ENCODE measurements at places on chromosomes 16 and 17.

GRCh38 chr17:82962163-82962720 lies 117.2 kb upstream of the METRNL start:
- DNase-seq = no peak

DNA sequence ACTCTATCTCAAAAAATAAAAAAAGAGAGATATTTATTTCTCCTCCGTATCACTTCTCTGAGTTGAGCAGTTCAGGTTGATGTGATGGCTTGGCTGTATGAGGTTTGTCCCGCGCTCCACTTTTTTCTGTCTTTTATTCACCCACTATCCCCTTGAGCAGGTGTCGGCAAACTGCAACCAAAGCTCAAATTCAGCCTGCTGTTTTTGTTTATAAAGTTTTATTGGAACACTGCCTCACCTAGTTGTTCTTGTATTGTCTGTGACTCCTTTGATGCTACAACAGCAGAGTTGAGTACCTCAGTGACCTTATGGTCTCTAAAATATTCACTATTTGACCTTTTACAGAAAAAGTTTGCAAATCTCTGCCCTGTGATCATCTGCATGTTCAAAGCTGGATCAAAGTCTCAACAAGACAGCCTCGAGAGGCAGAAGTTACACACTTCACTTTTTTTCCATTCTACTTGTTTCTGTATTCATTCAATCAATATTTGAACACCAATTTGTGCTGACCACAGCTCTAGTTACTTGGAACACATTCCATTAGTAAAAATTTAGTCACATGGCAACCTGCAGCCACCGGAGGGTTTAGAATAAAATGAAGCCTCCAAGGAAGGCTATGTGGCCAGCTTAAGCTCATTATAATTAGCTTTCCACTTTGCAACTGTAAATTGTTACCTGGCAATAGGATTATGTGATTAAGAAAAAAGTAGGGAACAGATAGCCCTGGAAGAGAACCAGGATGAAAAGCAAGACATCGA lies 945.8 kb downstream of the KCNJ2 start:
- no peak for DNase-seq

GRCh38 chr16:30472328-30472942 lies at the start of gene ITGAL:
Gene ITGAL (plus strand): TSS chr16:30472742. CDS start chr16:30472838, 96 bp downstream.
- no peak for DNase-seq

GRCh38 chr16:6012716-6013115 lies 915.1 kb upstream of the EEF2KMT start:
- DNase-seq = no peak

DNA sequence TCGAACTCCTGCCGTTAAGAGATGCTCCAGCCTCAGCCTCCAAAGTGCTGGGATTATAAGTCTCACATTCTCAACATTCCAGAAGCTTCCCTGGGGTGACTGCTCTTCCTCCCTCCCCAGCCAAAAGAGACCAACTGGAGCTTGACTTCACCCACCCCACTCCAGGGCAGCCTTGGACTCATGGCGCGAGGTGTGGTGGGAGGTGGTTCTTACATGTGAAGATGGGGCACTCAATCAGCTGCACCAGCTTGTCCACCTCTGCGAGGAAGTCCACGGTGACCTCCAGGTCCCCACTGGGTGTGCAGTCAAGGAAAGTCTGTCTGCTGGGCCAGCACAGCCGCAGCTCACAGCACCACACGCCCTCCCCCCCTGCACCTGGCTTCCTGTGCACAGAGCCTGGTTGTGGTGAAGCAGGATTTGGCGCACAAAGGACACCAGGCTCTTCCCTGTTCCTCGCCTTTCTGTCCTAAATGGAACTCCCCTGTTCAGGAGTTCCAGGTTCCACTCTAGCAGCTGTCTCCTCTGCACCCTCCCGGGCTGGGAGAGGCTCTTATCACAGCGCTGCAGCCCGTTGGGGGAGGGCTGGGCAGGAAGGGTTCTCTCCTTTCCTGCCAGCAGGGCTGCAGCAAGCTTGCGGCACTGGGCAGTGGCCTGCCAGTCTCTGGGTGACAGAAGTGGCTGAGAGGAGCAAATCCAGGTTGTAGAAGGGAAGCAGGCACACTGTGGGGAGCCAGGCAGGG lies 9.6 kb upstream of the MTSS2 start:
- no peak for DNase-seq

- no peak for DNase-seq
Measured at GRCh38 chr17:78095035-78095434, 33.5 kb downstream of the TMC6 start.

GRCh38 chr17:41082626-41083025 lies 1.3 kb upstream of the KRTAP4-7 start:
- no peak for DNase-seq

DNA sequence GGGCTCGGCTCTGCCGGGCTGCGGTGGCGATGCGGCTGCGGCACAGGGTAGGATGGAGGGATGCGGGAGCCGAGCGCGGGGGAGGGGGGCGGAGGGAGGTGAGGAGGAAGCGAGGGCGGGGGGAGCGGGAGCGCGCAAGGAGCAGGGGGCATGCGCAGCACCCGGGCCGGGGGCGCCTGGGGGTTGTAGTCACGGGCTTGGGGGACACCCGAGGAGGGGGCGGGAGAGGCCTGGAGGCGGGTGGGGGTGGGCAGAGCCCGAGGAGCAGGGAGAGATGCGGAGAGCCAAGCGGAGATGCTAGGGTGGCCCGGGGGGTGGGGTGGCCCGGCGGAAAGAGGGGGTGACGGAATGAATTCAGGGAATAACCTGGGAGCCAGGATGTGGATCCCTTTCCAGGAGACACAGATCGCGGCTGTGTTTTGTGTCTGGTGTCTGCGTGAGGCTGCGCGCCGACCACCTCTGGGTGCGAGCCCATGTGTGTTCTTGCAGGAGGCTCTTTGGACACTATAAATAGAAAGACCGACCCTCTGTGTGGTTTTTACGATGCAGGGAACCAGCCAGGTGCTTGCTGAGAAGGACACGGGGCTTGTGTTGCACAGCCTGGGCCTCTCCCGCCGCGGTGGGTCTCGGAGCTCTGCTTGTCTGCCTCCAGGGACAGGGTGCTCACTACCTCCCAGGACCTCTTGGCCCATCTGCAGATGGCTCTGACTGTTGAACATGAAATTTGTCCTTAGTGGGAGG lies at the start of gene STX1B:
TSS of gene STX1B (minus strand) at position 54 of the 741 bp plus-strand sequence. CDS start 242 bp downstream, outside the sequence.
- peak; percentile 77 for DNase-seq

GRCh38 chr17:9427465-9428315 lies 147.9 kb downstream of the STX8 start:
- DNase-seq = no peak

DNA sequence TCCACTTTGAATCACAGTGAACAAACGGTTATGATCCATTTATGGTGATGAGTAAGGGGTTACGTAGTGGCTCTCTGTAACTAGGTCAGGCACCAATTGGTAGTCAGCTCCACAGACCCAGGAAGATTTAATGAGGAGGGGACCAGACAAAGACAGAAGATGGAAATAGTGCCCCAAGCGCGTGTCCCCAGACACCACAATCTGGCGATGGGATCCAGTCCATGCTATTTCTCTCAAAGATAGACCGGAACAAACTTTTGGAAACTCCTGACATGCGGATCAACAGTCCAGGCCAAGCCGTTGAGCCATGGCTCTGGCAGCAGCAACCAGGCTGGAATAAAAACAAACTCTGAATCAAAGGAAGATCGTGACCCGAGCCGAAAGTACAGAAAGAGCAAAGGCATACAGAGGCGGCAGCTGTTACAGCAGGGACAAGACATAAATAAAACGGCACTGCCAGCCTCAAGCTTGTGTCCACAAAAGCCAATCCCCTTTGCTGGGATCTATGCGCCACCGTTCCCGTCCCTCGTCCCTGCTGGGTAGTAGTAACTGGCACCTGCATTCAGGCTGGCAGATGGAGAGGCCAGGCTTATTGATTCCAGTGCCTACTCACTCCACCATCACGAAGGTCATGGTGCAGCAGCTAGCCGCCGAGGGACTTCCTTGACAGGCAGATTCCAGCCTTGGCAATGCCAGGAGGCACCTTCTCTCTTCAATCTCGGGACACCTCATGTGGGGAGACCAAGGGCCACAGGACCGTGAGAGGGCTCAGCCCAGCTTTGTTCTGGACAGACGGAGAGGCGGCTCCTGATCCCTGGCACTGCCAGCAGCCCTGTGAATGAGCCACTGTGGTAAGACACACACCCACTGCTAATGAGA lies 50.2 kb downstream of the CDH11 start:
- no peak for DNase-seq

All from NCI-H1105 (cell line).